ENCODE measurements at places on chromosomes 12 and 14. TPM values are rescaled to one million over a fixed set of nuclear protein-coding genes. Genes with fewer than 3 reads are reported as not detected.

The LGR5 gene
- total RNA-seq: 0.94 TPM

The ZFHX2 gene
- 3.9 TPM for total RNA-seq

The P2RX7 gene
- 10.0 TPM for total RNA-seq

GRCh38 chr12:62584619-62585018 is 118.0 kb downstream of the MON2 start:
- no peak for DNase-seq
- no peak overlapping the region for H3K4me3 ChIP-seq
- H3K27me3 ChIP-seq: no peaks in the 10 kb centered on the region
- H3K4me1 ChIP-seq: no peaks in the 10 kb centered on the region

GRCh38 chr14:60758885-60759284 is 24.3 kb downstream of the MNAT1 start:
- no peaks in the 10 kb centered on the region for H3K4me1 ChIP-seq
- no peak overlapping the region for H3K4me3 ChIP-seq
- no peaks in the 10 kb centered on the region for H3K36me3 ChIP-seq
- H3K27me3 ChIP-seq: no peaks in the 10 kb centered on the region

GRCh38 chr12:237026-237815 is 23.3 kb upstream of the SLC6A12 start:
- no peaks in the 10 kb centered on the region for H3K36me3 ChIP-seq
- DNase-seq: peak; percentile 30
- H3K27ac ChIP-seq: no peak overlapping the region

DNA sequence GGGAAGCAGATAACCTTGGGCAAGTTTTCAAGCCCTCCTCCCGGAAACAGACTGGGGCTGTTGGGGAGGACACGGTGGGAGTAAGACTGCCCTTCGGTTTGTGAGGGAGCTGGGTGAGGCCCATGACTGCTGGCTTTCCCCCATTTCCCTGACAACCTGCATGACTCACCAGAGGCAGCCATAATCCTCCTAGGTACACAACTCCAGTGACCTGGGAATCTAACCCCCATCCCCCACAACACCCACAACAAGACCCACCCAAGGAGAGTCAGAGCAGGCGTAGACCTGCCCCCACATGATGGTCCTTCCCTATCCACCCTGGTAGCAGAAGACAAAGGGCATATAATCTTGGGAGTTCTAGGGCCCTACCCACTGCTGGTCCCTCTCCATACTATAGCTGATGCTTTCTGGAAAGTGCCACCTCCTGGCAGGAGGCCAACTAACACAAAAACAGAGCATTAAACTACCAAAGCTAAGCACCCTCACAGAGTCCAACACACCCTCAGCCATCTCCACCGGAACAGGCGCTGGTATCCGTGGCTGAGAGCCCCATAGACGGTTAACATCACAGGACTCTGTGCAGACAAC is 14.8 kb downstream of the DDX24 start:
- H3K27ac ChIP-seq: no peak overlapping the region
- H3K4me1 ChIP-seq: peaks cover 46% of the 10 kb centered on the region
- H3K27me3 ChIP-seq: no peaks in the 10 kb centered on the region
- no peaks in the 10 kb centered on the region for H3K36me3 ChIP-seq
- H3K4me3 ChIP-seq: no peak overlapping the region

DNA sequence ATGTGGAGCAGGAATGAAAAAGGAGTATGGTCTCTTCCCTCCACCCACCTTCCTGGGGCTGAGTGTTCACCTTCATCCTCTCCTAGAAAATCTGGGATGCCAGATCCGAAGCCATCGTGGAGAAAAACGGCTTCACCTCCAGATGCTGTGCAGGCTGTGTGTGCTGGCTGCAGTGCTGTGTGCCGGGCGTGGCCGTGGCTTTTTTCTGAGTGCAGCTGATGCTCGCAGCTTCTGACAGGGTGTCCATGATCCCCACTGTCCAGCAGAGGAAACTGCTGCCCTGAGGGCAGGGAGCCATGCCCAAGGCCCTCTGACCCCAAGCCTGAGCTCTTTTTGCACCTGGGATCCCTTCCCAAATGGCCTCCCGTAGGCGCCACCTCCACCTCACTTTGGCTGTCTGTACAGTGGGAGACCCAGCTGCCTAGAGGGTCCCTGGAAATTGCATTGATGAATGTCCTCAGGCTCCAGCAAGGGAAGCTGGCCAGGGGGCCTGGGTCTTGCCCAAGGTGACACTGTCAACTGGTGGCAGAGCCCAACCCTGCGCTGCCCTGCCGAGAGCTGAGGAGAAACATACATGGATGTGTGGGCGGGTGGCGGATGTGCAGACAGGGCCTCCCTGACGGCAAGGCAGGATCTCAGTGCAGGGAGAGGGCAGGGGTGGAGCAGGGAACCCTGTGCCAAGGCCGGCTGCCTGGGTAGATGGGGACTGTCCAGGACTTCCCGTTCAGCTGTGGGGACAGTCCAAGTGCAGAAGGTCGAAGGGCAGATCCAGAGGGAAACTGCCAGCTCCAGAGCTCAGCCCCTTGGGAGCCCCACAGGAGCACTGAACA is 53.3 kb downstream of the BEGAIN start:
- H3K4me3 ChIP-seq: no peak overlapping the region
- no peaks in the 10 kb centered on the region for H3K4me1 ChIP-seq
- H3K27ac ChIP-seq: no peak overlapping the region
- DNase-seq: peak; percentile 39

DNA sequence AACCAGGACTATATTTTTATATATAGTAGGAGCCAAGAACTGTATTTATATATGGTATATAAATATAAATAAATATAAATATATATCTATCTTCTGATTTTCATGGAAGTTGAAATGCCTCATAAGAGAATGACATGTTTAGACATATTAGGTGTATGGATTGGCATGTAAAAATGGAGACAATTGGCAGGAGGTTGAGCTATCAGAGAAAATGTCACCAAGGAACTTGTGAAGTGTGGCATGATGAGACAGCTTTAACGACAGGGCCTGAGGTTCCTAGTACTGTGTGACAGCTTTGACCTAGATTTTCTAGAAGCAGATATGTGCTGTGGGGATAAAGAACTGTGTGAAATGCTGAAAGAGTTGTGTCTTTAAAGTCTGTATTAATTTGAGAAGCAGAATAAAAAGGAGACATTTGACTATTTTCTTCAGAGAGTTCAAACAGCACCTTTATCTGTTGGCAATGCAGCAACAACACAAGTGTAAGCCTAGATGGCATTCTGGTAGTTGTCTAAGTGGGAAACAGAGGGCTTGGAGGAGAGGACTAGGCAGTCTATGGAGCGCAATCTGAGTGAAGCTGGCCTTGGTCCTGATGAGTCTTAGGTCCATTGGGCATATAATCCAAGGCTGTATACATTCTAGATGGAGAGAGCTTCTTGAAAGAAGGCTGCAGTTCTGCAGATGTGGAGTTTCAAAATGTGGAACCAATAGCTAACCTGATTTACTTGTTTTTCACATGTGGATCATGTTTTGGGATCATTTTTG is 47.7 kb upstream of the MDGA2 start:
- H3K27me3 ChIP-seq: no peaks in the 10 kb centered on the region
- no peak overlapping the region for H3K27ac ChIP-seq
- H3K4me3 ChIP-seq: no peak overlapping the region
- H3K4me1 ChIP-seq: no peaks in the 10 kb centered on the region
- DNase-seq: no peak
